CD8-positive, alpha-beta memory T cell (primary cell): ENCODE measurements at places on chromosomes 5 and 9. TPM values are rescaled to one million over a fixed set of nuclear protein-coding genes. Genes with fewer than 3 reads are reported as not detected.

DNA sequence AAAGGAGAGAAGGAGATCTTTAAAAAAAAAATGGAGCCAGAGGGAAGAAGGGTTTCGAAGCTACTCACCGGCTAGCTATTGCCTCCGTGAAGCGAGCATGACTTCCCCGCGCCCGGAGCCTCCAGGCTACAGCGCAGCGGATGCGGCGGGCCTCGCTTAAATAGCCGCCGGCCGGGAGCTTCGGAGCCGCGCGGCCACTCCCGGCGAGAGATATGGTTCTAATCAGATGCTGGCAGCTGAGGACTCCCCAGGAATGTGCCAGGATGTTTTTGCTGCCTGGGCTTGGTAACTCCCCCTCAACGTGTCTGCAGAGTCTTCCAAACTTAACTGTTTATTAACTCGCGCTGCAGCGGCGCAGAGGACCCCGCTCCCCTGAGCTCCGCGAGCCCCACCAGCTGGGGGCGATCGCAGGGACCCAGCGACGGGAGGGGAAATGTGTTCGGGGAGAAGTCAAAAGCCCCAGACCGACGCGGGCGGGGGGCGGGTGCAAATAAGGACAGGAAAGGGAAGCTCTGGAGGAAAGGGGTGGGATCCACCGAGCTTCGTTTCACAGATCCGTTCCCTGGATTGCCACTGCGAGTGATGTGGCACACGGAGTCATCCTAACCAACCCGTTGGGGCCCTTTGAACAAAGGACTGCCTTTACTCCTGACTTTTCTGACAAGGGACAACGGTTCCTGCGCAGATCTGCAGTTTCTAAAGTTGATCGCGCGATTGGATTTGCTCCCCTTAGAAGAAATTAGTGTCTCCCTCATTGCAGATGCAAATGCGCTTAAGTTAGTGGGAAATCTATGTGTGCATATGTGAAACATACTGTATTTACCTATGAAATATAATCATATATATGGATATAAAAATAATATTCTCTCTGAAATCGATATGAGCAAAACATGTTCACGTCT is at the start of gene DAB2:
Gene DAB2, minus strand, starts transcription at position 245 of the 902 bp plus-strand sequence. CDS start 30,660 bp downstream, outside the sequence.
- peak; percentile 22 for DNase-seq
- H3K4me1 ChIP-seq = peaks cover 4% of the 10 kb centered on the region
- no peaks in the 10 kb centered on the region for H3K36me3 ChIP-seq
- no peak within 1 kb of the TSS for H3K27ac ChIP-seq
- peak within 1 kb of the TSS; percentile 45 for H3K4me3 ChIP-seq

DNA sequence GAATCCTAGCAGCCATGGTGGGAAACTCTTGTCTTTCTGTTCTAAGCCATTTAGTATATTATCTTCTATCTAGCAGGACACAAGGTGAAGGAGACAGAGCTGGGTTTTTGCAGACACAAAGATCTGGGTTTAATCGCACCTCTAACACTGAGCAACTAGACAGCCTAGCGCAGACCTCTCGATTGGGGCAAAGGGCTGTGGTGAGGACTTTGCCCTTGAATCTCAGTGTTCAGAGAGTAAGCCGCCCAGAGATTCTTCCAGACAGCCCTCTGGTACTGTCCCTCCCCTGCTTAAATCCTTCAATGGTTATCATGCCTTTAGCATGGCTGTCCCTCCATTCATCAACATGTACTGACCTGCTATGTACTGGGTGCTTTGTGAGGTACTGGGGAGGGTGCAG is 128.1 kb downstream of the CRB2 start:
- no peak overlapping the region for H3K4me3 ChIP-seq
- no peak for DNase-seq

DNA sequence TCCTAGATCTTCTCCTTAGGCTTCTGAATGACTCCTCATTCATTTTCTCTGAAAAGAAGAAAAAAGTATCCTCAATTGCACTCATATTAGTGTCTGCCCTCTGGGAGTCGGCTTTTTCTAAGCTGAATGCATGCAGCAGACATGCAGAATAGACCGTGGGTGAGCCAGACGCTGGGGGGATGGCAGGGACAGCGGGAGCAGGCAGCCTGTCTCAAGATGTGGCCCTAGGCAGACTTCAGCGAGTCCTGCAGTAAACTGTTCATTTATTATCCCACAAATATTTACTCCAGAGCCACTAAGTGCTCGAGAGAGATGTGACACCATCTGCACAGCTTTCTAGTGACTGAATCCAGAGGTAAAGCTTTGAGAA is 164.9 kb upstream of the RAI14 start:
- no peak overlapping the region for H3K27ac ChIP-seq
- H3K4me1 ChIP-seq = no peaks in the 10 kb centered on the region
- no peak for DNase-seq
- H3K36me3 ChIP-seq = no peaks in the 10 kb centered on the region
- H3K27me3 ChIP-seq = no peaks in the 10 kb centered on the region
- H3K4me3 ChIP-seq = no peak overlapping the region

- H3K36me3 ChIP-seq = no peaks in the 10 kb centered on the region
- H3K27ac ChIP-seq = no peak overlapping the region
- no peaks in the 10 kb centered on the region for H3K4me1 ChIP-seq
Observed at GRCh38 chr5:15995341-15996052, 184.1 kb downstream of the MARCHF11 start.

DNA sequence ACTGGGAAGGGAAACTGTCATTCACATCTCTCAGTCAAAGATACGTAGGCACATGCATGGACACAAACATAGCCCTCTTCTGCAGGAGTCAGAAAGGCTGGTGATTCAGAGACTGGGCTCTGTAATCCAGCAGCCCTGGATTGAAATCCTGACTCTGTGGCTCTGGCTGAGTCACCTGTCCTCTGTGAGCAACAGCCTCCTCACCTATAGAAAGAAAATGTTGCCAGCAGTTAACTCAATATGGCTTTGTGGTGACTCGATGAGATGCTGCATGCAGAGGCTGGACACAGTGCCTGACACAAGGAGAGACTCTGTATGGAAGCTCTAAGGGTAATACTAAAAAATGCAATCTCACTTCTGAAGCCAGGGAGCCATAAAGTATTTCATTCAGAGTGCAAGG is 23.9 kb upstream of the CDKN2AIPNL start:
- no peak overlapping the region for H3K4me3 ChIP-seq
- H3K27me3 ChIP-seq = no peaks in the 10 kb centered on the region
- peaks cover 16% of the 10 kb centered on the region for H3K4me1 ChIP-seq
- H3K27ac ChIP-seq = no peak overlapping the region
- H3K36me3 ChIP-seq = no peaks in the 10 kb centered on the region

DNA sequence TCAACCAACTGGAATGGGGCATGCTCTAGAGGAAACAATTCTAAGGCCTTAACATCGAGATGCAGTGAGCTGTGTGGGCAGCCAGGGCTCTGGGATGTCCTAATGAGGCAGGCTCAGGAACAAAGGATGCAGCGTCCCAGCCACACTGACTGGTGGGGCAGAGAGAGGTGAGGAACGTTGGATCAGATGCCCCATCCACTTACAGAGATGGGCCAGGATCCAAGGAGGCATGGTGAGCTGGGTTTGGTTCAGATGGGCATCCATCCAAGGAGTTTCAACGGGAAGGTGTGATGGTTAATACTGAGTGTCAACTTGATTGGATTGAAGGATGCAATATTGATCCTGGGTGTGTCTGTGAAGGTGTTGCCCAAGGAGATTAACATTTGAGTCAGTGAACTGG is 15.5 kb upstream of the MARCHF6 start:
- H3K4me3 ChIP-seq = no peak overlapping the region
- no peak for DNase-seq
- no peaks in the 10 kb centered on the region for H3K4me1 ChIP-seq
- H3K27me3 ChIP-seq = peaks cover 9% of the 10 kb centered on the region

GRCh38 chr5:137743031-137743640 is 7.2 kb upstream of the KLHL3 start:
- no peaks in the 10 kb centered on the region for H3K36me3 ChIP-seq
- H3K4me3 ChIP-seq = no peak overlapping the region
- peak; percentile 67 for DNase-seq
- no peaks in the 10 kb centered on the region for H3K27me3 ChIP-seq
- H3K27ac ChIP-seq = no peak overlapping the region

- no peaks in the 10 kb centered on the region for H3K4me1 ChIP-seq
- H3K36me3 ChIP-seq = no peaks in the 10 kb centered on the region
- H3K4me3 ChIP-seq = no peak overlapping the region
- DNase-seq = no peak
Observed at GRCh38 chr5:7325975-7326913, 69.7 kb upstream of the ADCY2 start.

GRCh38 chr9:127971357-127972235 is 9.2 kb downstream of the EEIG1 start:
- H3K4me1 ChIP-seq = peaks cover 98% of the 10 kb centered on the region
- DNase-seq = peak; percentile 28

DNA sequence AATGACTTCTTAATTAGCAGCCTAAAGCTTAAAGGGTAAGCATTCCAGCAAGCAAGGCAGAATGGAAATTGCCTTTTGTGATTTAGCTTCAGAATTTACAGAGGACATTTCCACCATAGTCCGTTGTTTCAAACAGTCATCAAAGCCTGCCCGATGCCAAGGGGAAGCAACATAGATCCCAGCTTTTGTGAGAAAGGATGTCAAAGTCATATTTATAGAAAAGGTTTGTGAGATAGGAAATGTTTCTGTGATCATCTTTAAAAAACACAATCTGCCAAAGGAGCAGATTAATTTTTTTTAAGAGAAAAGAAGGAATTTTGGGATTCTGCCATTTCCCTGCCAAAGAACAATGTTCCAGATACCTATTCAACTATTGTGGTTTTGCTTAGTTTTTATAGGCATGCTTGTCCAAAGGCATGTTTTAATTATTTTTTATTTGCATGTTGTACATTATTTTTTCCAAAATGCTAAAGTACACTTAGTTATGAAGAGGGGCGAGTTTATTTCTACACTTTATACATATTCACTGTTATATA is 346.9 kb downstream of the ZNF608 start:
- no peak overlapping the region for H3K27ac ChIP-seq
- DNase-seq = no peak
- H3K4me1 ChIP-seq = no peaks in the 10 kb centered on the region

GCNT4 gene
- 1.4 TPM for total RNA-seq

WNT8A gene
- total RNA-seq = not detected
